HAP-1 (cell line): ENCODE measurements at places on chromosomes 7 and 10.

GRCh38 chr10:36157486-36157885 lies 515.4 kb upstream of the FZD8 start:
- DNase-seq: no peak

- no peak for DNase-seq
These were observed 162.4 kb upstream of the MDFIC start for GRCh38 chr7:114759347-114760062.

GRCh38 chr7:124171068-124171467 lies 138.2 kb upstream of the TMEM229A start:
- peak; percentile 34 for DNase-seq

- DNase-seq: no peak
These were observed 125.0 kb upstream of the PPP2R2D start for GRCh38 chr10:131775833-131776232.

- no peak for DNase-seq
These were observed 3.0 kb downstream of the TBX20 start for GRCh38 chr7:35250941-35251340.

DNA sequence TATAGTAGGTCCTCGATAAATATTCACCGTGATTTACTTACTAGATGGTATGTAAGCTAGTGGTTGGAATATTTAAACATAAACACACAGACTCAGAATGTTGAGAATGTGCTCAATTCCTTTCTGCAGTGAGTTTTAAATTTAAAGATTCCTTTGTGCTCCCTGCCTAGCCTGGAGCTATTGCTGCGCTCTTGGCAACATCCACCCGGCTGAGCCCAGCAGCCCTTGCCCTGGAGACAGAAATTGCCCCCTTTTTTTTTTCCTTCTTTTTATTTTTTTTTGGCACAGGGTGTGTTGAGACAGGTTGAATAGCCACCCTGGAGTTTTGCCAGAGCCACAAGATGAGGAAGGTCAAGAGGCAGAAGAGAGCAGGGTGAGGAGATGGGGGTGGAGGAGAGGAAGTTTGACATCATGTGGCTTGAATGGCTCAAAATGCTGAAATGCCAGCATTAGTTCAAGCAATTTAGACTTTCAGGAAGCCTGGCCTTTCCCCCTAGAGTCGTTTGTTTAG lies 180.8 kb downstream of the PRKCQ start:
- no peak for DNase-seq

DNA sequence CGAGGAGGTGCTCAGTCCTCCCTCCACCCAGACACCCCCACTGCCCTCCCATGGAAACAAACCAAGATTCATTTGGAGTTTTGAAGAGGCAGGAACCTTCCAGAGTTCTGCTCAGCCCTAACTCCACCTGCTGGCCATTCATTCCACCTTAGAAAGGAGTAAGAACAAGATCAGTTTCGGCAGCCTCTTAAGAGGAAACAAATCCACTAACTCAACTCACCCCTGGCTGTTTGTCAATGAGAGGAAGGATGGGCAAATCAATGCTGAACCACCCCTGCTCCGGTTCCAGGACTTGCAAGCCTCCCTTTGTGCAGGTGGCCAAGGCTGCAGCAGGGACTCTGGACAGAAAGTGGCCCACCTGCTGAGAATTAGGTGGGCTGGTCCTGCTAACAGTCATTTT lies 26.2 kb downstream of the CCDC3 start:
- DNase-seq: no peak

DNA sequence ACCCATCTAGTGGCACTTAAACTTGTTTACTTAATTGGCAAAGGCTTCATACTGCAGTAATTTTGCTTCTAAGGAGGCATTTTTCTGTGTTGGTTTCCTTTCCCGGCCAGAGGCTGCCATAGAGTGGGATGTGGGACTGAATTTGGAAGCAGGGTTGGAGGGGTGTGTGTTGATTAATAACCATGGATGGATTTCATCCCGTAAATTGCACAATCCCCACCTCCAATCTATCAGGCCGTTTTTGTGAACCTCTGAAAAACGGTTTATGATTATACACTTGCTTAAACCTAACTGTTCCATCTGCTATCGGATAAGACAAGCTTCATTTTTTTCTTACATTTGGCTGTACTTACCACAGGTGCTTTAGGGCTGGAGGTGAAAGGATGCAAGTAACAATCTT lies 1.3 kb downstream of the TMEM60 start:
- no peak for DNase-seq

DNA sequence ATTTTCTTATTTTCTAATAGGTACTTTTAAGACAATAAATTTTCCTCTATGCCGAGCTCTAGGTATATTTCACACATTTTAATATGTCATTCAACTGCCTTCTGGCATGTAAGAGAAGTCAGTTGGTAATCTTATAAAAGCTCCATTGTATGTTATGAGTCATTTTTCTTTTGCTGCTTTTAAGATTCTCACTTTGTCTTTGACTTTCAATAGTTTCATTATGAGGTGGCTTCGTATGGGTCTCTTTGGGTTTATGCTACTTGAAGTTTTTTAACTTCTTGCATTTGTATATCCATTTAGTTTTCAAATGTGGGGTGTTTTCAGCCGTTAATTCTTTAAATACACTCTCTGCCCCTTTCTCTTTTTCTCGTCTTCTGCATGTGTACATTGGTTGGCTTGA lies 80.5 kb downstream of the ABCA13 start:
- DNase-seq: no peak

DNA sequence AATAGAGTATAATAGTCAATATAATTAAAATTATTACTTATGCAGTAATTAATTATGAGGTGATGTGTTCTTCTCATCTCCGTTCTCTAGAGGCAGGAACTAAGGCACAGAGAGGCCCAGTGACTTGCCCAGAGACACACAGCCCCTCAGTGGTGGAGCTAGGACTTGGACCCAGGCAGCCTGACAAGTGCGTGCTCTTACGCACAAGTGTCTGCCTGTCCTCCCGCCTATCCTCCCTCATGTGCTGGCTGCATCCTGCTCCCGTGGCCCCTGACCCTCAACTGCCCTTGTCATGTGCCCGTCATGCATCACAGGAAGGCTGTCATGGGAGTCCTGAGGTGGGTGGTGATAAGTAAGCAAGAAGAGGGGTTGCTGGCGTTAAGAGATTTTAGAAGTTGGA lies 14.3 kb downstream of the IL2RA start:
- no peak for DNase-seq

DNA sequence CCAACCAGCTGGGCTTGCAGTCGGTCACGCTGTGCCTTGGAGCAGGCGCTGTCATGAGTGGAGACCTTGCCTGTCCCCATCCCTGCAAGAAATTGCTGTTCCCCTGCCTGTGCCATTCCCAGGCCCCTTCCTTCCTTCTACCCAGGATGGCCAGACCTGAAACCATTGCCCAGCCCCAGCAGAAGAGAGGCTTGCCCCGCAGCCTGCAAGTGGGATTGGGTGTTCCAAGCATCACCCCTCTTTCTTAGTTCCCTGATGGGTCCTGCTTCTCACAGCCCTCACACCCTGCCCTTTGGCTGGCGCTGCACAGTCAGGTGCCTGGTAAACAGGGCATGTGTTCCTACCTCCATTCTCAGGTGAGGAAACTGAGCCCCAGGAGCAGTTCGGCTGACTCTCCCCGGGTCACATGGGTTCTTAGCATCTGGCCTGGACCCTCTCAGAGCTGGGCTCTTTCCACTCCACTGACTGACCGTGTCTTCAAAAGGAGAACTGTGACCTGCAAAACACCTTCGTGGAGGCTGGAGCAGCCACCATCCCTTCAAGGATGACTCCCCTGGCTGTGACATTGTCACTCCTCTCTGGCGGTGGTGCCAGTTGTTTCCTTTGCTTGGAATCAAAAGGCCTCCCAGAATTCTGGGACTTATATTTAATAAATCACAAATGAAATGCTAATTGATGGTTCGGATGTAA lies 41.9 kb upstream of the PDCD4 start:
- no peak for DNase-seq

DNA sequence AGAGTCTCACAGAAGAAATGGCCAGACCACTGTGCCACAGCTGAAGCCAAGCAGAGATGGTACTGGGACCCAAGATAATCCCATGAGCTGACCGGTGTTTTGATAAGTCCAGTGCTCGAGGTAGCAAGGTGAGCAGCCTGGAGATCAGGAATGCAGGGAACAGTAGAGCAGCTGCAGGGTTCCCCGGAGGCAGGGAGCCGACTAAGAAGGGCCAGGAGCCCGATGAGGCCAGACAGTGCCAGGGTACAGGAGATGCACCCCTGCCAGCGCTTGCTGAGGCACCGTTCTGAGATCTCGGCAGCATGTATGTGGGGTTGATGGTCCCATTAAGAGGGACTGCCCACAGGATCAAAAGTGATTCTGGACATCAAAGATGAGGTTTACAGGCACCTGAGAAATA lies 47.1 kb downstream of the VSTM4 start:
- DNase-seq: no peak

- DNase-seq: no peak
These were observed 239.6 kb downstream of the PRKG1 start for GRCh38 chr10:51313773-51314478.

GRCh38 chr7:104653825-104654401 lies 325.5 kb downstream of the LHFPL3 start:
- DNase-seq: no peak

DNA sequence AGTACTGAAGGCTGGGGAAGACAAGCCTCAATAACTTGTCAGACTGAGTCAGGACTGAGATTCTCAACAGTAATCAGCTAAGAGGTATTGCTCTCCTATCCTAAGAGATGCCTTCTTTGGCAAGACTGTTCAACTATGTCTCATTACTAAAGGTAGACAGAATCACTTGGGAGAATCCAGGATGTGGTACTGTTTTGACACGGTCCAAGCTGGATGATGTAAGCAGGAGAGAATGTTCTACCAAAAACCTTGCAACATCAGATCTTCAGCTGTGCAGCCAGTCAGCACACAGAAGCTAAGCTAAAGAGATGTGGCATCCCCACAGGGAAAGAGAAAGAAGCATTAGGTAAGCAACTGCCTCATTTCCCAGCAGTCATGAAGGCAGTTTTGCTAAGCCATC lies 391.4 kb downstream of the NRG3 start:
- no peak for DNase-seq

- no peak for DNase-seq
These were observed 725.6 kb upstream of the GALNT17 start for GRCh38 chr7:70406186-70406949.

DNA sequence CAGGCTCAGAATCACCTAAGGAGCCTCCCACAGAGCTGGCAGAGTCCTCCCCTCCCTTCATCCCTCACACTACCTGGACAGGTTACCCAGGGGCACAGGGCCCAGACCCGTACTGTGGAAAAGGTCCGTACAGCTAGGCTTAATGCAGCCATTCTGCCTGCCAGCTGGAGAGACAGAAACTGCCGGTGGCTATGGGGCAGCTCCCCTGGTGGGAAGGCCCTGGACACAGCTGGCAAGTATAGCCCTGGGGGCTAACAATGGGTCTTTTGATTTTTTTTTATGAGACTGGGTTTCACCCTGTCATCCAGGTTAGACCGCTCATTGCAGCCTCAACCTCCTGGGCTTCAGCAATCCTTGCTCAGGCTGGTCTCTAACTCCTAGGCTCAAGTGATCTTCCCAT lies 68.3 kb downstream of the GNA12 start:
- DNase-seq: no peak
